NCI-H1048 (cell line): ENCODE measurements at places on chromosomes 12 and 14.

DNA sequence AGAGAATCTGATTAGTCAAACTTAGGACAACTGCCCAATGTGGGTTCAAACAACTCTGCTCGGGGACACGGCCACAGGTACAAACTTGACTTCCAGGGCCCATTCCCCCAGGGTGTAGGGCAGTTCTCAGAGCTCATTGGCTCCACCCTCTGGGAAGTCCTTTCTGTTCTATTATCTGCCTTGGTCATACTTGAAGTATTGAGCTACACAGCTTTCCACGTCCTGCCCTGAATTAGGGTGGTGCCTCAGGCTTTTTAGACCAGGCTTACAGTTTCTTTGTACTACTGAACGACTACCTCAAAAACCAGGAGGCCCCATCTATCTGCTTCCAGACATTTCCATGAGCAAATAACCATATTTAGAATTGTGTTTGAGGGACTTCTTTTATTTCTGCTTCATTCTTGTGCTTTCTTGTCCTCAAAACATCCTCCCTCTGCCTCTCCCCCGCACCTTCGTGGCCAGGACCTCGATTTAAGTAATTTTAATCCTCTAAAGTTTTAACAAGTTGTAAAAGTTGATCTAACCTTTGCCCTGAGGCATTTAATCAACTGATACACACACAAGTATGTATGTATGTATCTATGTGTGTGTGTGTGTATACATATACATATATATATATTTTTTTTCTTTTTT is 281.7 kb upstream of the AMIGO2 start:
- DNase-seq: no peak

- DNase-seq: no peak
These were observed 63.9 kb upstream of the GALNT9 start for GRCh38 chr12:132393245-132393795.

DNA sequence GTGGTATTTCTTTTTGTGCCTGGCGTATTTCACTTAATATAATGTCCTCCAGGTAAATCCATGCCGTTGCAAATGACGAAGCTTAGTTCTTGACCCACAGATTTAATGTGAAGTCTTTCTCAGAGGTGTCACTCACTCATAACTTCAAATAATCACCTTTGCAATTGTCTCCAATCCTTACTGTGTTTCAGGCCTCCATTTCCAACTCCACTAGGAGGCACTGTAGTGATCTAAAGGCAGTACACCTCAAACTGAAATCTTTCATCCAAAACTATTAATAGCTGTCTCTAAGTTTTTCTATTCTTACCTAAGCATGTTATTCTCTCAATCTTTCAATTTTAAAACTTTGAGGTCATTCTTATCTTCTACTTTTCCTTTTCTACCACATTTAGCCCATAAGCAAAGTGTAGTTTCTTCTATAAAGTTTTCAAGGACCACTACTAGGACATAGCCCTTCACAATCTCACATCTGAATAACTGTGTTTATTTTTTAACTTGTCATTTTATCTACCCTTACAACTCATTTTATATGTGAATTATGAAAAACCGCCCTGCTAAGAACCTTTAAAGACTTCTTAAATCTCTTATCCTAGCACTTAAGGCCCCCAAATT is 25.5 kb upstream of the FBXO34 start:
- DNase-seq: no peak

- DNase-seq: no peak
These were observed 34.3 kb downstream of the DAD1 start for GRCh38 chr14:22554498-22555383.

DNA sequence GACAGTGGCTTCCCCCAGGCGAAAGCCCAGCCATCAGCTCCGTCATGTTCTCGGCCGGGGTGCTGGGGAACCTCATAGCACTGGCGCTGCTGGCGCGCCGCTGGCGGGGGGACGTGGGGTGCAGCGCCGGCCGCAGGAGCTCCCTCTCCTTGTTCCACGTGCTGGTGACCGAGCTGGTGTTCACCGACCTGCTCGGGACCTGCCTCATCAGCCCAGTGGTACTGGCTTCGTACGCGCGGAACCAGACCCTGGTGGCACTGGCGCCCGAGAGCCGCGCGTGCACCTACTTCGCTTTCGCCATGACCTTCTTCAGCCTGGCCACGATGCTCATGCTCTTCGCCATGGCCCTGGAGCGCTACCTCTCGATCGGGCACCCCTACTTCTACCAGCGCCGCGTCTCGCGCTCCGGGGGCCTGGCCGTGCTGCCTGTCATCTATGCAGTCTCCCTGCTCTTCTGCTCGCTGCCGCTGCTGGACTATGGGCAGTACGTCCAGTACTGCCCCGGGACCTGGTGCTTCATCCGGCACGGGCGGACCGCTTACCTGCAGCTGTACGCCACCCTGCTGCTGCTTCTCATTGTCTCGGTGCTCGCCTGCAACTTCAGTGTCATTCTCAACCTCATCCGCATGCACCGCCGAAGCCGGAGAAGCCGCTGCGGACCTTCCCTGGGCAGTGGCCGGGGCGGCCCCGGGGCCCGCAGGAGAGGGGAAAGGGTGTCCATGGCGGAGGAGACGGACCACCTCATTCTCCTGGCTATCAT is 663 bp downstream of the PTGER2 start:
- no peak for DNase-seq

- no peak for DNase-seq
These were observed 3.6 kb upstream of the TNFRSF1A start for GRCh38 chr12:6345319-6346091.

DNA sequence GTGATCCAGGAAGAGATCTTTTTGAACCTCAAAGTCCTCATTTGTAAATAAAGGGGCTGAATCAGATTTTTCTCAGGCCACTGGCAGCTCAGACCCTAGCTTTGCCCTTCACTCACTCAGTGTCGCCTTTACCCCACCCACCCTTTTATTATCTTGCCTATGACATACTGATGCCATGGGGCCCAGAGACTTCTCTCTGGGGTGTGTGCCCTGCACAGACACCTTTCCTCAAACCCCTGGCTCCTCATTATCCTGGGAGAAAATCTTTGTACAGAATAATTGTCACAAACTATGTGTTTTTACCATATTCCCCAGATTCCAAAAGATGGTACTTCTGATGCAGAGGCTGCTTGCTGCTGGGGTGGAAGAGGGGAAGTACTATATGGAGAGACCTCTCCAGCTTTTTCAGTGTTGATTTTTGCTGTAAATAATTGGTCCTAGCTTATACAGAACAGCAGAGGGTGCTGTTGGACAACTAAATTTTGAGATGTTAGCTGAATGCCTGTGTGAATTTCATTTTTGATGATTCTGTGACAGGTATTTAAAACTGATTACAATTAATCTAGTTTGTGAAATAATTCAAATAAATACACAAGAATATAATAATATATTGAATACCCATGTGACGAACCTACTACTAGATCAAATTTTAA is 53.9 kb upstream of the DCD start:
- DNase-seq: no peak

DNA sequence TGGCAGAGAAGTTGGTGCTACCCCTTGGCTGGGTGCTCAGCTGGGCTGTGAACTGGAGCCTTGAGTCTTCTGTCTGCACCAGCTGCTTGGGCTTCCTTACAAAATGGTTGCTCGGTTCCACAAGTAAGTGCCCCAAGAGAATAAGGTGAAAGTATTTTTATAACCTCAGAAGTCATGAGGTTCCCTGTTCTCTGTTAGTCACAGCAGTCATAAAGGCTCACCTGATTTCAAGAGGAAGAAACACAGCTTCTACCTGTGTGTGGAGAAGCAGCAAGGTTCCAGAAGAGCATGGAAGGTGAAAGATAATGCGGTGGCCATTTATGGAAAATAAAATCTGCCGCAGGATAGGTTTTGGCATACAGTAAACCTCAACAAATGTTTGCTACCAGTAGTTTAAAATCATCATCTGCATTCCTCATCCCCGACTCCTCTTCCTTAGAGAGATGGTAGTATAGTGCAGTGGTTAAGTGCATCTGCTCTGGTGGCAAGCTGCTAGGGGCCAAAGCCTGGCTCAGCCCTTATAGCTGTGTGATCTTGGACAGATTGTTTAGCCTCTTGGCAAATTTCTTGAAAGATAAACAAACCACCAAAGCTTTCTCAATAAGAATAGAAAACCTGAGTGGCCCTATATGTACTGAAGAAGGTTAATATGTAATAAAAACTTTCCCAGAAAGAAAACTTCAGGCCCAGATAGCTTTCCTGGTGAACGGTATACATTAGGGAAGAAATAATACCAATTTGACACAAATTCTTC is 32.4 kb downstream of the TPCN1 start:
- no peak for DNase-seq

- peak; percentile 71 for DNase-seq
These were observed 17.2 kb upstream of the POC1B start for GRCh38 chr12:89542912-89543592.

GRCh38 chr14:53547593-53547992 is 394.5 kb upstream of the DDHD1 start:
- DNase-seq: no peak

- no peak for DNase-seq
These were observed 76.7 kb upstream of the SLCO1B1 start for GRCh38 chr12:21054334-21054733.

- DNase-seq: no peak
These were observed 225.2 kb downstream of the CCER1 start for GRCh38 chr12:90729736-90730135.

- no peak for DNase-seq
These were observed 86.0 kb upstream of the HIF1A start for GRCh38 chr14:61609191-61609843.

GRCh38 chr12:64658892-64659481 is 48.7 kb downstream of the RASSF3 start:
- no peak for DNase-seq

GRCh38 chr12:54439521-54440255 is 20.6 kb upstream of the ITGA5 start:
- peak; percentile 1 for DNase-seq

DNA sequence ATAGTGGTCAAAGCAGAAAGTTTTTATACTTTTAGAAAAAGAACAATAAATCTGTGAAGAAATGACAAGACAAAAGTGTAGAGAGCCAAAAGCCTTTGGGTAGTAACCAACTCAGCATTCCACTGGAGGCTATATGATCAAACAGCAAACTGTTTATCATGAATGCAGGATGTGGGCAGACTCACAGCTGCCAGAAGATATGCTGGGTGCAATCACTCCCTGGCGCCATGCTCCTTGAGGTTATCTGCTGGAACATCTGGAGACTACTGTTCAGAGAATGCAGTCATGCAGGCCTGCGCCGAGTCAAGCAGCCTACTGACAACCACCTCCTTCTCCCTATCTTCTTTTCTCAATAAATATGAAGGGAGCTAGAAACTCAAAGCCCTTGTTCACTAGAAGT is 49.0 kb upstream of the SLC8A3 start:
- DNase-seq: no peak

- no peak for DNase-seq
These were observed 83.6 kb downstream of the NOS1 start for GRCh38 chr12:117277875-117278274.

- DNase-seq: no peak
These were observed 1.2 kb upstream of the WSB2 start for GRCh38 chr12:118061873-118062843.

DNA sequence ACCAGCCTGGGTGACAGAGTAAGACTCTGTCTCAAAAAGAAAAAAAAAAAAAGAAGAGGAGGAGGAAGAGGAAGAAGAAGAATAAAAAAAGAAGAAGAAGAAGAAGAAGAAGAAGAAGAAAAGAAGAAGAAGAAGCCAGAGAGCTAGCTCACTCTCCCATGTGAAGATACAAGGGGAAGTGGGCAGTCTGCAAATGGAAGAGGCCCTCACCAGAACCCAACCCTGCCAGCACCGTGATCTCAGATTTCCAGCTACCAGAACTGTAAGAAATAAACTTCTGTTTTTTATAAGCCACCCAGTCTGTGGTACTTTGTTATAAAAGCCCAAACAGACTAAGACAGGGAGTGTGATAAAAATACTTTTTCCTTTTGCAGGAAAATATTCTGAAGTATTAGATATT is 130.7 kb downstream of the ETNK1 start:
- no peak for DNase-seq

DNA sequence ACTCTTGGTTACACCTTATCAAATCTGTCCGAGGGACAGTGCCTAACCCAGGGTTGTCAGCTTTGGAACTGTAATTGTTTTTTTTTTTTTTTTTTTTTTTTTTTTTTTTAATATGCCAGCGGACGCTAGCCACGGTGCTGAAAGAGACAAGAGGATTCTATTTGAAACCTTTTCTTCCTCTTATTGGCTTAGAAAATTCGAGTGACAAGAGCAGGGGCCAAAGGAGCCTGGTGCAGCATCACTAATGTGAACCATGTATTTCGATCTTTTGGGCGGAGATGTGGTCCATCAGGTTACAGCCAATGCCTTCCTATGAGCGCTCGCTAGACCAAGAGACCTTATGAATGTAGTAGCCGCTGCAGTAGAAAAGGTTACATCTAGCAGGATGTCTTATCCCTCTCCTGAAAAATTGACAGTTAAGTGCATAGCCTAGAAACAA is 922 bp downstream of the PTPRR start:
- no peak for DNase-seq
